Activated CD4-positive, alpha-beta T cell treated with anti-CD3 and anti-CD28 coated beads, Interleukin-2, Interleukin-4, amounts not matched to agents 100 ng/mL and 50 ng/mL, durations not matched to agents 16 hours and 8 hours (primary cell): ENCODE measurements at places on chromosomes 16 and 17.

DNA sequence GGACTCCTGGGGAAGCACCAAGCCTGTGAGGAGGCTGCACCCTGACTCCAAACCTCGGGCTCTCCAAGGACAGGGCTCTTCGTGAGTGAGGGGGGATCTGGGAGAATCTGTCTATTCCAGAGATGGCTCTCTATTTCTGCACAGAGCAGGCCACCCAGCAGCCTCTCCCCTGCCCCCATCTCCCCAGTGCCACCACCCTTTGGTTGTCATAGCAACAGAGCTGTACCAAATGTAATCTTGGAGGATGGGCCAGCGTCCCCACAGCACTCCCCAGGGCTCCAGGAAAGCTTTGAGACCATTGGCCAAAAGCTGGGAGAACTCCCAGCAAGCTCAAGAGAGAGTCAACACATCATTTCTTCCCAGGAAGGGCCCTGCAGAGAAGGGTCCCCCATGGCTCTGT, 49.3 kb downstream of the ABCC12 start:
- no peak for DNase-seq

GRCh38 chr17:1146561-1147265, 33.1 kb downstream of the ABR start:
- DNase-seq = no peak

DNA sequence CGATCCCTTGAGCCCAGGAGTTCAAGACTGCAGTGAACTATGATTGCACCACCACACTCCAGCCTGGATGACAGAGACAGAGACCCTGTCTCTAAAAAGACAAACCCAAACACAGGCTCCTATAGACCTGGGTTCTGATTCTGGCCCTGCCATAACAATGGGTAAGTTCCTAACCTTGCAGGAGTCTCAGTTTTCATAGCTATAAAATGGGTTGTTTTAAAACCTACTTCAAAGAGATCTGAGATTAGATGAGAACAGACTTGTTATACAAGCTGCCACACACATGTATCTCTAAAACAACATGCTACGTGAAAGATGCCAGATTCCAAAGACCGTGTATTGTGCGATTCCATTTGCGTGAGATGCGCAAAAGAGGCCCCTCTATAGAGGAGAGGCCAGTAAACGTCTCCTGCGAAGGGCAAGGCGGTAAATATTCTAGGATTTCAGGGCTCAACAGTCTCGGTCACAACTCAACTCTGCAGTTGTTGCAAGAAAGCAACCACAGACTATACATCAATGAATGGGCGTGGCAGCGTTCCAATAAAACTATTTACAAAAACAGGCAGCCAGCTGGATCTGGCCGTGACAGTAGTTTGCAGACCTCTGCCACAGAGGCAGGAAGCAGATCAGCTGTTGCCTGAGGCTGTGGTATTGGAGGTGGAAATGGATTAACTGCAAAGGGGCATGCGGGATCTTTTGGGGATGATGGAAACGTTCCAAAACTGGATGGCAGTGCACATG, 5.9 kb downstream of the CORO7 start:
- no peak for DNase-seq

DNA sequence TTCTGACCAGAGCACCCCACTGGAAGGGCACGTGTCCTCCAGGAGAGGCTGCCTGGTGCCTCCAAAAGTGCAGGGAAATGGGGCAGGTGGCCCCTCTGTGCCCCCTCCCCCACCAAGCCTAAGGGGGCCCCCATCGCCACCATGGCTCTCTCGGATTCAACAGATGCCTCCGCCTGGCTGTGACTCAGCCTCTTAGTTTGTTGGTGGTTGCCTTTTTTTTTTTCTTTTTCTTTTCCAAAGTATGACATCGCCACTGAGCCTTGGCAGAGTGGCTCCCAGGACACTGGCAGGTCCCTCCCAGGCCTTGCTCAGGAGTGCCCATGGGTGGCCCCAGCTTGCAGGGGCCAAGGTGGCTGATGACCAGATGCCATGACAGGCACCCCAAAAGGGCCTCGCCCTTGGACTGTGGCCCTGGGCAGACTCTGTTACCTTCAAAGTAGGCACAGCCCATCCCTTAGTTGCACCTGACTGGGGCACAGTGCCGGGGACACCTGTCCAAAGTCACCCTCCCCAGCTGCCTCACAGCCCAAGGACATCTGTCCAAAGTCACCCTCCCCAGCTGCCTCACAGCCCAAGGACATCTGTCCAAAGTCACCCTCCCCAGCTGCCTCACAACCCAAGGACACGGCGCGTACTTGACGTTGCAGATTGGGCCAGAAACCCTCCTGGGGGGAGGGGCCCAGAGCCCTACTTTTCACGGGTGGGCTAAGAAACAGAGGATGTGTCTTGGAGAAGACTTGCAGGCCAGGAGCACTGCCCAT, 29.6 kb downstream of the NPTX1 start:
- no peak for DNase-seq

GRCh38 chr16:67260426-67261063, 11.8 kb downstream of the SLC9A5 start:
- DNase-seq = peak; percentile 50

GRCh38 chr17:16423226-16423872, 8.0 kb downstream of the TRPV2 start:
- DNase-seq = no peak

- DNase-seq = peak; percentile 77
Measured at GRCh38 chr17:31508288-31509094, 117.0 kb downstream of the RAB11FIP4 start.

GRCh38 chr16:29816694-29817441, 916 bp downstream of the PAGR1 start:
- peak; percentile 68 for DNase-seq

GRCh38 chr17:18093616-18094408, 6.1 kb downstream of the DRG2 start:
- DNase-seq = no peak

DNA sequence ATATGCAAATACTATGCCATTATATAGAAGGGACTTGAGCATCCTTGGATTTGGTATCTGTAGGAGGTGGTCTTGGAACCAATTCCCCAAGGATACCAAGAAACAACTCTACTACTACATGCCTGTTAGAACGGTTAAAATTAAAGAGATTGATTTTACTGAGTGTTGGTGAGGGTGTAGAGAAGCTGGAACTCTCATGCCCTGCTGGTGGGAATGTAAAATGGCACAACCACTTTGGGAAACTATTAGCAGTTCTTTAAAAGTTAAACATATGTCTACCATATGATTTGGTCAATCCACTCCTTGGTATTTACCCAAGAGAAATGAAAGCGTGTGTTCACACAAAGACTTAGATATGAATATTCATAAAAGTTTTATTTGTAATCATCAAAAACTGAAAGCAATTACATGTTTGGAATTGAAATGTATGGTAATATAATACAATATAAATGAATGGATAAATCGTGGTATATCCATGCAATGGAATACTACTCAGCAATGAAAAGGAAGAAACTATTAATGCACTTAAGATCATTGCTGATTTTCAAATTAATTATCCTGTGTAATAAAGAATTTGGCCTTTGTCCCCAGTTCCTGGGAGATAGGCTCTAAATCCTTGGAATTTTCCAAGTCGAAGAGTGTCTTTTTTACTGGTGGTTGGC, 7.8 kb downstream of the MFSD6L start:
- no peak for DNase-seq

GRCh38 chr17:310111-311010, 42.2 kb downstream of the RPH3AL start:
- DNase-seq = no peak

GRCh38 chr16:55822280-55822810, 10.6 kb downstream of the CES1 start:
- DNase-seq = no peak

DNA sequence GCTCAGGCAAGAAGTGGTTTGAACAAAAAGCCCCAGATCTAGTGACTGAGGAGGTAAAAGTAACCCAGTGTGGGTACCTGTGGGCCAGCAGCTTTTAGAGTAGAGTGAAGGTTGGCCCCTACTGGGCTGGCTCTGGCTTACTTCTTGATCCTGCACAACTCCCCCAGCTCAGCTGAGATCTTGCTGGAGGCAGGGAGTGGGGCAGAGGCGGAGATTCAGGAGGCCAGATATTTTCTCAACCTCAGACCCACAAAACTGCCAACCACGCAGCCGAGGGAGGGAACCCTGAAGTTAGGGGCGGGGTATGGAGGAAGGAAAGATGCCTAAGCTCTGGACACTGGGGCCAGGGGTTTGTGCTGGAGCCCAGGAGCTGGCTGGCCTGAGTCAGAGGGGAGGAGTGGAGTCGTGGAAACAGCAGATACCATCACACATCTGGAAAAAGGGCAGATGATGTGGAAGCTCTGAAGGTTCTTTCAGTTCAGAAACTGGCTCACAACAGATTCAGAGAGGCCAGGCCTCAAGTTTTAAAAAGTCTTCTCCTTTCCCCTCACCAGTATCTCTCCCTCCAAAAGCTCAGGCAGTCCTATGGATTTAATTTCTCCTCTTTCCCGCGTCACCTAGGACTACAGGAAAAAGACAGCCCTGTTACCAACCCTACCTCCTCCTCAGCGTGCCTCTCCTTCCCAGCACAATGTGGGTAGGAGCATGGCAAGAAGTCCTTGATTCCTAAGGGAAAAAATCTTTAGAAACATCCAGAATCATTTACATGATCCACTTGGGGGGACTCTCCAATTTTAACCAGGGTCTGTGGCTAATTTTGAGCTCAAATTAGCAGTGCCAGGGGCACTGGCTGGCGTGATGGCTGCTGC, 48.1 kb downstream of the MYO18A start:
- DNase-seq = no peak

DNA sequence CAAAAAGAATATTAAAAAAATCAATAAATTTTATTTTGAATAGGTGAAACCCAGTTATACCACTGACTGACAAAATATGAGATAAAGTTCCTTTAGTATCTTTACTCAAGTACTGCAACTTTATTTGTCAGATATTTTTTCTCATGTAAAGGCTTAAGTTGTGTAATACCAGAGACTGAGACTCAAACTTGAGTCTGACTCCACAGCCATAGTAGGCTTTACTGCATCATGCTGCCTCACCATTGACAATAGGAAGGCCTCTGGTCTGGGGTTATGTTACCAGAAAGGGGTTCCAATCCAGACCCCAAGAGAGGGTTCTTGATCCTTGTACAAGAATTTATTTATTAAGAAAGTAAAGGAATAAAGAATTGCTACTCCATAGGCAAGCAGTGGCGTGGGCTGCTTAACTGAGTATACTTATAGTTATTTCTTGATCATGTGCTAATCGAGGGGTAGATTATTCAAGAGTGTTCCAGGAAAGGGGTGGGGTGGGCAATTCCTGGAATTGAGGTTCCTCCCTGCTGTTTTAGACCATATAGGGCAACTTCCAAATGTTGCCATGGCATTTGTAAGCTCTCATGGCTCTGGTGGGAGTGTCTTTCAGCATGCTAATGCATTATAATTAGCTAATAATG, 187.4 kb upstream of the WSB1 start:
- no peak for DNase-seq

- DNase-seq = no peak
Measured at GRCh38 chr16:86037999-86038925, 139.3 kb downstream of the IRF8 start.

DNA sequence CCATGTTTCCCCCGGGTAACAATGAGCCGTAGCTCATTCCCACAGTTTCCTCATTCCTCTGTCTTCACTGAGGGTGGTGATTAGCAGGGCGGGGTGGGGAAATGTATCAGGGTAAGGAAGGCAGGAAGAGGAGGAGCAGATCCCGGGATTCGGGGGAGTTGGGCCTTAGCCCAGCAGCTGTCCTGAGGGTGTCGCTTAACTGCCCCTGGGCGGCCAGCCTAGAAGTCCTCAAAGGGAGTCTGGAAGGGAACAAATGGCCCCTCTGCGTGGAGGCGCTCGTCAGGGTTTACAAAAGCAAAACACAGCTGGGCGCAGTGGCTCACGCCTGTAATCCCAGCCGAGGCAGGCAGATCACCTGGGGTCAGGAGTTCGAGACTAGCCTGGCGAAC, 14.3 kb downstream of the MLYCD start:
- no peak for DNase-seq

DNA sequence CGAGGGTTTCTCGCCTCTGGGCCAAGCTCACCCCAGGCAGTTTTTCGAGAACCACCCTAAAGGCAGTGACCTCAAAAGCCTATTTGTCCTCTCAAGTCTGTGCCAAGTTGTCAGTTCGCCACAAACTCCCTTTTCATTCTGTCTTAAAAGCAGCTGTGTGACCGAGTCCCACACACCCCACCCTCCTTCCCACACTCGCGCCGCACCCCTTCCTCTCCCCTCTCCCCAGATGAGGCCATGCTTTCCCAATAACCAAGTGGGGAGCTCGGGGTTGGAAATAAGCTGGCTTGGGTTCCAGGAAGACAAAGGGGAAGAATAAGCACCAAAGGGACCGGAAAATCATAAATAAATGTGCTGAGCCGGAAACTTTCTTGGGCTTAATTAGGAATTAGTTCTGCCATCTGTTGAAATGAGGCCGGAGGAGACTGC, 36.7 kb downstream of the GRIN2C start:
- no peak for DNase-seq

- DNase-seq = no peak
Measured at GRCh38 chr16:88975511-88976061, 1.4 kb downstream of the CBFA2T3 start.

DNA sequence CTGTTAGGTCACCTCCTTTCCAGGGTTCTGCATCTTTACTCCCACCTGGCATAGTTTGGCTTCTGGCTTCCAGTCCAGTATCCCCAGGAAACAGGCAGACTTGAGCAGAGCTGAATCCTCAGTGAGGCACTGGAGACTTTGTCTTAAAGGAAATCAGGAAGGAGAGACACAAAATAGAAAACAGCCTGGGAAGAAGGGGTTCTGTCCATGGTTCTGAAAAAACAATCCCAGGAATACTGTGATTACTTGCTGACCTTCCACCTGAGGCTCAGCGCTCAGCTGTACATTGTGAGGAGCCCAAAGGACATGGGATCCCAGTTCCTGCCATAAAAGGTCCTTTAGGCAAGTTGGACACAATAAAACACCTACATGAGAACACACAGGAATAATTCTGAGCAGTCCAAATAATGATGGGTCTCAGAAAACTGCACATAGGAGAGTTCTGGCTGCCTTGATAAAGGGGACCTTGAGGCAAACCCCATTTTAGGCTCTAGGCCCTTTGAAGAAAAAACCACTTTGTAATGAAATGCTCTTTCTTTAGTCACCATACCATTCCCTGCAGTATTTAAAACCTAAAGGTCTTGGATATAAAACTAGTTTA, 81.4 kb upstream of the CRHR1 start:
- DNase-seq = no peak

GRCh38 chr17:37079735-37080134, 131.0 kb downstream of the AATF start:
- DNase-seq = no peak
